ENCODE measurements at places on chromosomes 3 and 15.

- no peak for DNase-seq
Observed at GRCh38 chr3:64909757-64910467, 222.1 kb upstream of the ADAMTS9 start.

DNA sequence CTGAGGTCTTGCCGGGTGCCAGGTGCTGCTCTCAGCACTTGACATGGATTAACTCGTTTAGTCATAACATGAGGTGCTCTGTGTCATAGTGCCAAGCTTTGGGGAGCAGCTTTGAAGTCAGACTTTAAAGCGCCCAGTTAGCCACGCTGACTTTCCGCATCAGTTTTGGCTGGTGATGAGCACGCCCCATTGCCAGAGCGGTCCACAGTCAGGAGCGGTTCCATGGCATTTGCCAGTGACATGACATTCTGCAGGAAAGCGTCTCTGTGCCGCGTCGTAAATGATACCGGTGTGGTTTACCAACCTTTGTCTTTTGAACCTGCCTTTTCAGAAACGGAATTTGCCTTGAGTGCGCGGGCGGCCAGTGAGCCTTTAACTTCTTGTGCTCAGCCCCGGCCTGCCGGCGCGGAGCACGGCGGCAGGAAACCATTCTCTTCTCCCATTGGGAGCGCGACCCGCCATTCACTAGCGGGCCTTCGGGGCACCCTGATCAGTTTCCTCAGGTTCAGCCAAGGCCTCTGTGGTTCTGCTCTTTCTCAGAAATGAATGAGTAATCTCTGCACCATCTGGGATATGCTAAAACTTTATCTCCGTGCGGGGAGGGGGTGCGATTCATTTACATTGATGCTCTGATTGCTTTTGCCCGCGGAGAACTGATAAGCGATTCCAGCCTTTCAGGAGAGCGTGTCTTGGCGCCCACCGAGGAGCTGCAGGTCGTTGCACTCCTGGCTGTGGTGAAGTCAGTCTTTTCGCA is 1.7 kb upstream of the SLC2A2 start:
- no peak for DNase-seq

DNA sequence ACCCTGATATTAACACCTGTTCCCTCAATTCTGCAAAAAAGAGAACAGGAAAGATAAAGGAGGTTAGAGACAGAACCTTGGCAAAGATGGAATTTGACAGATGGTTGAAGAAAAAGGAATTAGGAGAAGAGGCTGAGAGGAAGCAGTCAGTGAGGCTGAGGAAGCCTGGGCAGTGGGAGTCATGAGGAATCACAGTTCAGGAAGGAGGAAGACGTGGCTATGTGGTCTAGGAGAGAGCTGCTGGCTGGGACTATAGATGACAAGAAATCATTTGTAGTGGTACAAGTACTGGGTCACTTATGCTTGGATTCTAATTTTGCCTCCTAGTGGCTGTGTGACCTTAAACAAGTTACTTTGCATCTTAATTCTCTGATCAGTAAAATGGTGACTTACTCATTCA is 49.0 kb downstream of the LARS2 start:
- DNase-seq = no peak

DNA sequence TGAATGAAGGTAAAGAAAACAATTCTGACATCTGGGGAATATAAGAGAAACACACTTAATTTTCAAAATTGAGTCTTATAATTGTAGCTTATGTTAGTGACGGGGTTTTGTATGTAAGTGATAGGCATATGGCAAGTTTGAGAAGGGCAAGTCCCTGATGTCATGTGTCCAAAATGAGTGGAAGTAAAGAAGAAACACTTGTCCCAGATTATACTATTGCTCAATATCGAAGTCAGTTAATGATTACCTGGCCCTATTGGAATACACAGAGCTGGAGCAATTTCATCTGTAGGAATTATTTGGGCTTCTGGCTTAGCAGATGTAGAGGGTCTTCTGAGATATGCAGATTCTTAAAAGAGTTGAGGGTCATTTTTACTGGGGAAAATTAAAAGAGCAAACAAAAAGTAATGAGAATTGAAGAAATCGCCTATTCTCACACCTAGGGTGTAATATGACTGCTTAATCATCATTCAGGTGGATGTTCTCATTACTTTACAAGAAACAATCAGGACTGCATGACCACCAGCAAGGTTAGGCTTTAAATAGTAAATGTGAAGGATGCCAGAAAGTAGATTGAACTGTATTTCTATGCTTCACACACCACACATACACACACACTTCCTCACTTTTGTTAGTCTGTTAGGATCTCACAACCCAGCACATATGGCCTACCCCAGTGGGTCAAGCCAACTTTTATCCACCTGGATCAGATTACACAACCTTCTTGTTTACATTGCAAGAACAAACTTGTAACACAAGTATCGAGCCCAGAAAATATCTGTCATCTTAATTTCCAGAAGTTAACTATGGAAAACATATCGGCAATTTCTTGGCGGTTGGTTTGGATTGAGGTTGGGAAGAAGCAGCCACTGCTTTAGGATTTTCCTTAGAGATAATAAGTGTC is 183.3 kb upstream of the LRRC3B start:
- DNase-seq = no peak

GRCh38 chr3:143375698-143376097 is 256.1 kb downstream of the CHST2 start:
- DNase-seq = no peak

DNA sequence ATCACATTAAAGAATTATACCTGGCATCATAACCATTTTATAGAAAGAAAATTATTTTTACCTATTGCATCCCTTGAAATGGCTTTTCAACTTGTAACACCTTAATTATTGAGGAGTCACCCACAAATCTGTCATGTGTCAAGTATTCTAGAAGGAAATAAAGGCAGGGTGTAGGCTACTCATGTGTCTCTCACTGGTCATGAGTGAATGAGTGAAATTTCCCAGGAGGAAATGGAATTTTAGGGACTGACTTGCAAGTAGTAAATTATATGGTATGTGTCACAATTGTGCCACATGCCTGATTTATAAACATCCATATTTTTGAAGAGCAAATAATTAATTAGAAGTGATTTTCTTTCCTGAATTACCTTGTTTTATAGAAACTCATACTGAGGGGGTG is 310.5 kb upstream of the ADAMTS9 start:
- DNase-seq = no peak

GRCh38 chr3:166422556-166422955 is 585.3 kb upstream of the BCHE start:
- DNase-seq = no peak

GRCh38 chr15:89967881-89968280 is 33.2 kb upstream of the ZNF710 start:
- no peak for DNase-seq

GRCh38 chr15:38440353-38441129 is 13.4 kb upstream of the FAM98B start:
- peak; percentile 5 for DNase-seq

DNA sequence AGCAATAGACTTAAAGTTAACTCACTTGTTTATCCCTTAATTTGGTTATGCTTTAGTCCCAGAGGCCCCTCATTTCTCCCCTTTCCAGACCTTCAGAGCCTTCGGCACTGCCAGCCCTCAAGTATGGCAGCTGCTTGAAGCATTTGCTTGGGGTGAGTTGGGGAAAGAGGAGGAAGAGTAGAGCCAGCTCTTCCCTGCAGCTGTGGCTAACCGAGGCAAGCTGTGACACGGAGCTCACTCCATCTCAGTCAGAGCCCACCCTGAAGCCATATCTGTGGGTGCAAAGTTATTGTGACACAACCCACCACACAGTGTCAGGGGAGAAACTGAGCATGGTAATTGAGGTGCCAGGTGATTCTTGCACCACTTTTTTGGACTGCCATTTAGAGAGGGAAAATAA is 66.1 kb downstream of the FILIP1L start:
- DNase-seq = no peak

- no peak for DNase-seq
Observed at GRCh38 chr15:41804916-41805666, 22.8 kb upstream of the JMJD7 start.

DNA sequence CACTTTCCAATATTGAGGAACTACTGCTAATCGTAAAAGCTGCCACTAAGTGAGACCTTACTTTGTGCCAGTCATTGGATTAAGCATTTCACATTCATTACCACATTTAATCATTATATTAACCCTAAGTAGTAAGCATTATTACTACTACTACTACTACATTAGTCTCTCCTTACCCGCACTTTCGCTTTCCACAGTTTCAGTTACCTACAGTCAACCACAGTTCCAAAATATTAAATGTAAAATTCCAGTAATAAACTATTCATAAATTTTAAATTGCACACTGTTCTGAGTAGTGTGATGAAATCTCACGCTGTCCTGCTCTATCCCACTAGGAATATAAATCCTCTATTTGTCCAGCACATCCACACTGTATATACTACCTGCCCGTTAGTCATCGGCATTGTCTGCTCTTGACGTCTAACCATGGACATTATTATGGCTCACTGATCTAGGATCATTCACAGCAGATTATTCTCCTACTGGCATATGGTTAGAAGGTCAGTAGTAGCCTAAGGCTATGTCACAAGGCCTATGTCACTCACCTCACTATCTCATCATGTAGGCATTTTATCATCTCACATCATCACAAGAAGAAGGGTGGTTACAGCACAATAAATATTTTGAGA is 121.1 kb downstream of the GSK3B start:
- DNase-seq = no peak

GRCh38 chr15:93044301-93045190 is 44.5 kb downstream of the RGMA start:
- no peak for DNase-seq

- DNase-seq = no peak
Observed at GRCh38 chr3:148367756-148368155, 329.9 kb upstream of the AGTR1 start.

- no peak for DNase-seq
Observed at GRCh38 chr15:28165791-28166190, 66.7 kb upstream of the OCA2 start.

GRCh38 chr3:186171521-186171920 is 62.6 kb upstream of the ETV5 start:
- DNase-seq = no peak

DNA sequence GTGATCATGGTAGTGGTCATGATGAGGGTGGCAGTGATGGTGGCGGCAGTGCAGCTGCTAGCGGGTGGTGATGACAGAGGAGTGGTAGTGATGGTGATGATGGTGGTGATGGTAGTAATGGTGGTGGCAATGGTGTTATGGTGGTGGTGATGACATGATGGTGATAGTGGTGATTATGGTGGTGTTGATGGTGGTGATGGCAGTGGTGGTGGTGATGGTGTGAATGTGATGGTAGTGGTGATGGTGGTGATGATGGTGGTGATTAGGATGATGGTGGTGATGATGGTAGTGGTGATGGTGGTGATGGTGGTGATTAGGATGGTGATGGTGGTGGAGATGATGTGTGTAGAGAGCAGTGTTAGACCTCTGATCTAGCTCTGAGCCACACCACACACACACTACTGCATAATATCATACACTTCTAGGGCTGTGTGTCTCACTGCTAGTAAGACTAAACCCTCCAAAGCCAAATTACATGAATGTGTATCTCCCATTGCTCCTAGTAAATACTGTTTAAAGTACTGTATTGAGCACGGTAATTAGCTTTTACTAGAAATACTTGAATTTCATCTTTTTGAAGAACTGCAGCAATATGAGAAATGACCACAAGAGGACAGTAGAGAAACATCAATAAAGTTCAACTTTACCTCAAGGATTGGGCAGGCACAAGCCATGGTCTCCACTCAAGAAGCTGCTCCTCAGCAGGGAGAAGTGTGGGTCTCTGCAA is 28.8 kb downstream of the TMED3 start:
- DNase-seq = no peak

DNA sequence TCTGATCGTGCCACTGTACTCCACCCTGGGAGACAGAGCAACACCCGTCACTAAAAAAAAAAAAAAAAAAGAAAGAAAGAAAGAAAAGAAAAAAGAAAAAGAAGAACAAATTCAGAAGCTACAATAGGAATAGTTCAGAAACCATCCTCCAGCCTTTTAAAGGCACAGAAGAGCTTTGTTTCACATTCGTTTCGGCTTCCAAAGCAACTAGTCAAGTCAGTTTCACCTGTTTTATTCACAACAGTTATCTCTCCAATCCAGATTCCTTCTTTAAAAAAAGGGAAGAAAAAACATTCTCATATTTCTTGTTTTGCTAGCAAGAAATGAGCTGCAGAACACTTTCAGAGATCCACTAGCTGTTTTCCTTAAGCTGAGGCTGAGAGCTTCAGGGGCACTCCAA is 767.7 kb upstream of the CFAP20DC start:
- no peak for DNase-seq

- DNase-seq = no peak
Observed at GRCh38 chr3:1578124-1578806, 485.4 kb downstream of the CNTN6 start.

GRCh38 chr15:62946940-62947339 is 95.6 kb upstream of the TPM1 start:
- no peak for DNase-seq

DNA sequence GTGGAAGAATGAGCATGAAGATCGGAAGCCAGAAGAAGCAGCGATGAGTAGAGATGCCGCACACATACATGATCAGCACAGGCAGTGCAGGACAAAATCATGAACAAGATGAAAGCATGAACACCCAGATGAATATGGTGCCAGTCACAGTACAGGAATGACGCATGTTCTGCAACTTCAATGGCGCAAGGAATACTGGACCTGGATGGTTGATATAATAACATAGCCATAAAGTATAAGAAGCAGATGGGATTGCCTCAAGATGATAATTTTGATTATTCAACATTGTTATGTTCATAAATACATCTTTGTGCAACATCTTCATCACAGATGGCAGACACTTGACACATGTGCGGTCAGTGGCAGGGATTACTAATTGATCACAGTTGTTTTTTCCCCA is 59.7 kb upstream of the SLCO3A1 start:
- no peak for DNase-seq

DNA sequence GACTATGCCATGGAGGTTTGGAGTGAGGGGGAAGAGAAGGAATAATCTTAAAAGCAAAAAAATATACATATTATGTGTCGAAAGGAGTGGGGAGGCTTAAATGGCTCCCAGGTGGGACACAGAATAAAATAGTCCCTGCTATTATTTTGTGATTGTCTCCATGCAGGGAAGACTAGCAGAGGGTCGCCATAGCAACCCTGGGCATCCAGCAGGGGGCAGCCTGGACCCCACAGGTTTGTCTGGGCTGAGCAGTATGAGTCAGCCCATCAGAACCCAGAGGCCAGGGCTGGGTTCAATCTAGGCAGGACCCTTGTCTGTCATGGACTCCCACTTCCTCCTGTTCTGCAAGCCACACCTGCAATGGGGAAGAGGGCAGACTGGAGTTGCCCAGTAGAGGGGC is 17.6 kb upstream of the LINGO1 start:
- DNase-seq = no peak

DNA sequence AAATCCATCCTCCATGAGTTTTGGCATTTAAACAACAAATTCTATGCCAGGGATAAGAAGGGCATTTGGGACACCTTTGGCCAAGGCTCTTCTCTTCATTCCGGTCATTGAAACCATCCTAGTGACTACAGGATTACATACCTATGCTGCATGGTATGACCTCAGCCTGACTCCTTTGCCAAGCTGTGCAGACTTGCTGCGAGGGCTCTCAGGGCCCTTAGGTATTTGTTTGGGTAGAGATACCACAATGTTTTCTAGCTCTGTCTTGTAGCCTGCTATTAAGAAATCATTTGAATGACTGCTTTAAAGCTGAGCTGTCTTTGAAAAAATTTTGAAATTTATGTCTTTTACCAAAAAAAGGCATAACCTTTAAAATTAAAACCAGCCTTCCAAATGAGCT is 749.8 kb upstream of the SGO1 start:
- DNase-seq = no peak

- no peak for DNase-seq
Observed at GRCh38 chr3:27666272-27666671, 55.9 kb downstream of the EOMES start.

All from stimulated activated CD4-positive, alpha-beta T cell treated with anti-CD3 and anti-CD28 coated beads, Interleukin-1b, Interleukin-23, amount 100 ng/mL, for 1 hour (primary cell).